ENCODE measurements at places on chromosomes 3 and 15. TPM values are rescaled to one million over a fixed set of nuclear protein-coding genes. Genes with fewer than 3 reads are reported as not detected.
A peak's percentile ranks its signal among the peaks of the same experiment; 100 is the strongest.

- no peak overlapping the region for H3K4me3 ChIP-seq
- no peaks in the 10 kb centered on the region for H3K27me3 ChIP-seq
- no peak overlapping the region for H3K27ac ChIP-seq
- H3K36me3 ChIP-seq = no peaks in the 10 kb centered on the region
- peaks cover 8% of the 10 kb centered on the region for H3K4me1 ChIP-seq
Observed at GRCh38 chr3:46527239-46527638, 29.5 kb downstream of the RTP3 start.

DNA sequence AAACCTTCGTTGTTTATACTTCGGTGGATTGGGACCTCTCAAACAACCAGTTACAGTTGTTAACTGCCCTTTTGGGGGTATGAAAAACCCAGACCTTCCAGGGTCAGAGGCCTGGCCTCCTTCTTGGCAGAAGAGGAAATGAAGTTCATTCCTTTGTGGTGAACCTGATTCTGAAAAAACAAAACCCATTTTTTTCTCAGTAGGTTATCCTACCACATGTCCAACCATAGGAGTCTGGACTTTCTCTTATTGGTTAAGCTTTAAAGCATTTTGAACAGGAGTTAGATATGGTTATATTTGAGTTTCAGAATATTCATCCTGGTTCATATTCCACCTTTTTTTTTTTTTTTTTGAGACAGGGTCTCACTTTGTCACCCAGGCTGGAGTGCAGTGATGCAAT is 7.2 kb upstream of the LACTB start:
- H3K4me3 ChIP-seq = no peak overlapping the region
- H3K4me1 ChIP-seq = peaks cover 61% of the 10 kb centered on the region
- 0 out of 2 replicates have a peak overlapping the region, but pooled peaks have one; percentile 16 for H3K27ac ChIP-seq
- peaks cover 3% of the 10 kb centered on the region for H3K27me3 ChIP-seq

GRCh38 chr3:172410702-172411477 is 37.4 kb downstream of the GHSR start:
- no peaks in the 10 kb centered on the region for H3K36me3 ChIP-seq
- H3K27ac ChIP-seq = no peak overlapping the region
- no peaks in the 10 kb centered on the region for H3K4me1 ChIP-seq
- no peak for DNase-seq

DNA sequence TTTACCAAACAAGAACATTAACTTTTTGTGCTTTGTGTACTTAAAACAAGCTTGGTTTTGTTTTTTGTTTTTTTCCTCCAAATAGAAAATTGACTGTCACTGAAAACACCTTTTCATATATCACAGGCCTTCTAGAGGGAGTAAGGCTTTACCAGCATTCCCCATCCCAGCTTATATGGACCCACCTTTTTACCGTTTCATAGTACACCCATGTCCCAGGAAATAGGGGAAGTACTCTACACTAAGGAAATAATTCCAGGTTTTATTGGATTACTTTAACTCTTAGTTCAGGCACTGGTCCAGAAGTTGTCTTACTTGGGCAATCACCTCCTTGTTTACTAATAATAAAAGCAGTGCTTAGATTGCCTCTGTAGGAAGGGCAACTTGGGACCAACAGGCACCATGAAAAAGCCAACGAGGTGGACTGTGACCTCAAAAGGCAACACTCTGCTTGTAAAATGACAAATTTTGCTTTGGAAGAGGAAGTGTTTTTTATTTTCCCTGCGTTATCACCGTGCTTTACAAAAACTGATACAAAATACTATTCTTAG is 26.2 kb downstream of the HMG20A start:
- no peak overlapping the region for H3K4me3 ChIP-seq
- no peak overlapping the region for H3K27ac ChIP-seq
- peaks cover 2% of the 10 kb centered on the region for H3K4me1 ChIP-seq
- DNase-seq = no peak
- peaks cover 11% of the 10 kb centered on the region for H3K36me3 ChIP-seq

GRCh38 chr15:50685976-50686468 is 575 bp downstream of the TRPM7 start:
- peaks cover 2% of the 10 kb centered on the region for H3K27me3 ChIP-seq
- peak; percentile 7 for DNase-seq
- H3K27ac ChIP-seq = peak overlapping the region; percentile 96
- peaks cover 16% of the 10 kb centered on the region for H3K36me3 ChIP-seq

DNA sequence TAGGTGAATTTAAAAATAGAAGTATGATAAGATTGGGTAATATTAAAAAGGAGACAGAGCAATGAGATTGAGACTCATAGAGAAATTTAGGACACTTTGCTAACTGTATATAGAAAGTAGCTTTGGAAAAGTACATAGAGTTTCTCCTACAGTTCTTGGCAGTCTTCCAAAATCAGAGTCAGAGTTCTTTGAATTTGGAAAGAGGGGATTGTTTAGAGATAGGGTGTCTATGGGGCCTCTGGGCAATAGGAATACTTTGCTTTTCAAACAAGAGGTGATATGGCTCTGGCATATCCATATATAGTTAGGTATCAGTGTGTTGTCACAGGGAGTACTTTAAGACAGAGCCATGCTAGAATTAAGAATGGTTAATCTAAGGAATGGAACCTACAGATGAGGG is 477.1 kb upstream of the KCNMB2 start:
- no peak overlapping the region for H3K27ac ChIP-seq
- H3K4me1 ChIP-seq = no peaks in the 10 kb centered on the region
- H3K27me3 ChIP-seq = no peaks in the 10 kb centered on the region
- DNase-seq = no peak
- H3K4me3 ChIP-seq = no peak overlapping the region

DNA sequence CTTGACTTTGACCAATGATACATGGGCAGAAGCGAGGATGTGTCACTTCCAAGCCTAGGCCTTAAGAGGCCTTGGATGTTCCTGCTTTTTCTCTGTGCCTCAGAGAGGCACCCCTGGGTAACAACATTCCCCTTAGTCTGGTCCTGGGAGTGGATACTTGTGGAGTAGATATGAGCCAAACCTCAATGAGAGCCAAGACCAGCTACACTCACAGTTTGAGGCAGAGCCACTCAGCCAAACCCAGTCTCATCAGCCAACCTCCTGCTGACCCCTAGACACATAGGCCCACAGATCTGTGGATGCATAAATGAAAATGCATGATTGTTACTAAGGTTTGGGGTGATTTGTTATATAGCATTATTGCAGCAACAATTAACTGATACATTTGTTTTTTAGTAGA is 114.2 kb downstream of the ZNF621 start:
- no peak overlapping the region for H3K4me3 ChIP-seq
- no peak for DNase-seq
- H3K4me1 ChIP-seq = no peaks in the 10 kb centered on the region
- H3K27ac ChIP-seq = no peak overlapping the region
- no peaks in the 10 kb centered on the region for H3K36me3 ChIP-seq
- no peaks in the 10 kb centered on the region for H3K27me3 ChIP-seq

DNA sequence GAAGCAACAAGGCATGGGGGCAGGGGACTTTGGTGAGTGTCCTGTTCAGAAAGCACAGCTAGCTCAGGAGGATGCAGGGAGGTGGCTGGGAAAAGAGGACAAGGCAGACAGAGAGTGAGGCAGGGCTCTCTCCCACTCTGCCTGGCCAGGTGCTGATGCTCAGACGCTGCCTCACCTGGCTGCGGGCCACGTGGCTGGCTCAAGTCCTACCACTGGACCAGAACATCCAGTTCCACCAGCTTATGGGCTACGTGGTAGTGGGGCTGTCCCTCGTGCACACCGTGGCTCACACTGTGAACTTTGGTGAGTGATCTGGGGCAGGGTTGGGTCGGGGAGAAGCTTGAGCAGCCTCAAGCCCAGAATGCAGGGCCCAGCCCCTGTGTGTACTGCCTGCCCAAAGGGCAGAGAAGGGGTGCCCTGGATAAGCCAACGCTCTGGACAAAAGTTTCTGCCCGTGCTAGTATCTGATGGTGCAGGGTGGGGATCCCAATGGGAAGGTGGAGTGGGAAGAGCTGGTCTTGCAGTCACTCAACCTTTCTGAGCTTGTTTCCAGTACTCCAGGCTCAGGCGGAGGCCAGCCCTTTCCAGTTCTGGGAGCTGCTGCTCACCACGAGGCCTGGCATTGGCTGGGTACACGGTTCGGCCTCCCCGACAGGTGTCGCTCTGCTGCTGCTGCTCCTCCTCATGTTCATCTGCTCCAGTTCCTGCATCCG is 20.9 kb downstream of the NOX5 start:
- H3K4me1 ChIP-seq = peaks cover 29% of the 10 kb centered on the region
- H3K36me3 ChIP-seq = no peaks in the 10 kb centered on the region
- H3K4me3 ChIP-seq = no peak overlapping the region
- no peak overlapping the region for H3K27ac ChIP-seq
- peaks cover 12% of the 10 kb centered on the region for H3K27me3 ChIP-seq
- peak; percentile 15 for DNase-seq

- DNase-seq = no peak
- no peak overlapping the region for H3K27ac ChIP-seq
- H3K4me3 ChIP-seq = no peak overlapping the region
Observed at GRCh38 chr3:38558864-38559263, 62.7 kb downstream of the EXOG start.

GRCh38 chr3:16118396-16118795 is 56.1 kb upstream of the GALNT15 start:
- no peak overlapping the region for H3K27ac ChIP-seq
- peaks cover 7% of the 10 kb centered on the region for H3K27me3 ChIP-seq
- peaks cover 11% of the 10 kb centered on the region for H3K36me3 ChIP-seq
- H3K4me1 ChIP-seq = peaks cover 62% of the 10 kb centered on the region

GRCh38 chr3:182124187-182124586 is 412.5 kb downstream of the SOX2 start:
- no peak overlapping the region for H3K27ac ChIP-seq
- no peaks in the 10 kb centered on the region for H3K36me3 ChIP-seq

DNA sequence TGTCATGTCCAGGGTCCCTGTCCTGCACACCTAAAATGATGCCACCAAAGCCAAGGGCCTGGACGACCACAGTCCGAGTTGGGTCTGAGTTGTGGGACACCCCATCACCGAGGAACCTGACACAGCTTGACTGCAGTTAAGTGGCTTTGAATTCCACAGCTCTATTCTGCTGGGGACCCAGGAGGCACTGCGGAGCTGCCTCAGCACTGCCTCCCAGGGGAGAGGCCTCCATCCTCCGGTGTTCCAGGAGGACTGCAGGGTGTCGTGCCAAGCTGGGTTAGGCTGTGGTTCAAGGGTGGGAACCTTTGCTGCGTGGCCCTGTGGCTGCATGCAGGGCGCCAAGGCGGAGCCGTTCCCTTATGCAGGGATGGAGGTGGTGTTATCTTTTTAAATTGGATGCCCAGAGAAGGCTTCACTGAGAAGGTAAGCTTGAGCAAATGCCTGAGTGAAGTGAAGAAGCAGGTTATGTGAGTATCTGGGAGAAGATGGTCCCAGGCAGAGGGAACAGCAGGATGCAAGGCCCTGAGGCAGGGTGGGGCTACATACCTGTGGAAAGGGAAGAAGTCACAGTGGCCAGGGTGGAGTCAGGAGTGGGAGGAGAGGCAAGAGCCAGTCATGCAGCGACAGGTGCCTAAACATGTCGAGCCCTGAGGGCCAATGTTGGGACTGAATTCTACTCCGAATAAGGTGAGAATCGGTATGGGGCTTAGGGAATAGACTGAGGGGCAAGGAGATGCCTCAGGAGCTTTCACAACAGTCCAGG is 144.8 kb downstream of the TPRA1 start:
- H3K36me3 ChIP-seq = no peaks in the 10 kb centered on the region
- H3K4me1 ChIP-seq = no peaks in the 10 kb centered on the region
- no peak overlapping the region for H3K27ac ChIP-seq
- no peak overlapping the region for H3K4me3 ChIP-seq

The CHST14 gene
- total RNA-seq = 32.3 TPM

The SLC22A13 gene
- 0.15 TPM for total RNA-seq

The LMCD1 gene
- total RNA-seq = 19.6 TPM

The CD86 gene
- total RNA-seq = not detected
